ENCODE measurements at places on chromosomes 16 and 17.

DNA sequence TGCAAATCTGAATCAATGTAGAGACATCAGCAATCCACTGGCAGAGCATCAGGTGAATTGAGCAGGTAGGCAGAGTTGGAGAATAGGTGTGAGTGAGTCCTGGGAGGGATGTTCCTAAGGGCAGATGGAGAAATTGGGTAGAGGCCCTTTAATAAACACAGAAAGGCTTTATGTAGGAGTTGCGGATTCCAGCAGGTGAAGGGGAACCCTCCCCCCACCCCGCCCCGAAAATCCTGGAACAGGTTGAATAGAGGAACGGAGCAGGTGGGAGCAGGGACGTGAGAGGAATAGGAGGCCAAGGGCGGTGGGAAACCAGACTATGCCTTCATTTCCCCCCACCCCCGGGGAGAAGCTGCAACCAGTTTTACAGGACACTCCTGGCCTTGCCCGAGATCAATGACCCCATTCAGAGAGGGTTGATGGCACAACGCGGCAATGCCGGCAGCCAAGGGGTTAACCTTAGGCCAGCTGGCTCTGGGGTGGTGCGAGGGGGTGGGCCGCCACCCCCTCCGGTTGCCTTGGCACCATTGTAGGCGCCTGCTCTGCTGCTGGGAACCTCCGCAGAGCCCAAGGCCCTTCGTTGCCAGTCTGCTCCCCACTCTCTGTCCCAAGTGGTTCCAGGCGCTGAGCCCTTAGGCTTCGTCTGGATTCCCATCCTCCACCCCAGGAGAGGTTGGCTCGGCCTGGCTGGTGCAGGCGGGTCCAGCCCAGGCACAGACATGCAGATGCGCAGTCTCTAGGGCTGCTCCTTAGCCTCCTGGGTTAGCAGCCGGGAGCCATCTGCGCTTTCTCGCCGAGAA is 814 bp upstream of the RUNDC3A start:
- DNase-seq, result no peak

GRCh38 chr16:27618606-27619327 is 68.8 kb downstream of the KATNIP start:
- DNase-seq, result no peak

GRCh38 chr16:85199880-85200279 is 87.6 kb upstream of the CIBAR2 start:
- DNase-seq, result no peak

- no peak for DNase-seq
Measured at GRCh38 chr17:10033449-10033848, 128.4 kb upstream of the RCVRN start.

DNA sequence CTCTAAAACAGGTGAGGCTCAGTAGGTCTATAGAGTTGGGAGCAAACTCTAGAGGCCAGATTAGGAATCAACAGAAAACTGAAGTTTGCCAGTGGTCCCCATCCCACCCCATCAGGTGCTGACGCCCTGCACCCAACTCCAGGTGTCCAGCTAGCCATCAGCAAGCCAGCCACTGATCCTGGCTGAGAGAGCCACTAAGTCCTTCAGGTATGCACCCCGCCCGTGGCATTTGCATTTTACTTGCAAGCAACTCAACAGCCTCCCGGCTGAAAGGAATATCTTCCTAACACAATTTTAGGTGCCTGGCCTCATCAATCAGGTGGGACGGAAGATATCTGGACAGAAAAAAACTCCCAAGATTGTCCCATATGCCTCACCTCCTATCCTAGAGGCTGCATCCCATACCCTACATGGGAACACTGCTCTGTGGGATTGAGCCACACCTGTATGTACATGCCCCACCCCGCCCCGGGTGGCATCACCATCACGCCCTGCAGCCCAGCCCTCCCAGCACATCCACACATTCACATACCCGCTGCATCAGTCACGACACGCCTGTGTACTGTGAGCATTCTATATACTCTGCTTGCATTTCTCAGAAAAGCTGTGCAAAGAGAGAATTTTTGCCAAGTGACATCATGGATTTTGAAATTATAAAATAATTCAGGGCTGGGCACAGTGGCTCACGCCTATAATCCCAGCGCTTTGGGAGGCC is 8.3 kb downstream of the OTOP3 start:
- DNase-seq, result no peak

- peak; percentile 78 for DNase-seq
Measured at GRCh38 chr17:6910987-6911603, 79.6 kb upstream of the TEKT1 start.

DNA sequence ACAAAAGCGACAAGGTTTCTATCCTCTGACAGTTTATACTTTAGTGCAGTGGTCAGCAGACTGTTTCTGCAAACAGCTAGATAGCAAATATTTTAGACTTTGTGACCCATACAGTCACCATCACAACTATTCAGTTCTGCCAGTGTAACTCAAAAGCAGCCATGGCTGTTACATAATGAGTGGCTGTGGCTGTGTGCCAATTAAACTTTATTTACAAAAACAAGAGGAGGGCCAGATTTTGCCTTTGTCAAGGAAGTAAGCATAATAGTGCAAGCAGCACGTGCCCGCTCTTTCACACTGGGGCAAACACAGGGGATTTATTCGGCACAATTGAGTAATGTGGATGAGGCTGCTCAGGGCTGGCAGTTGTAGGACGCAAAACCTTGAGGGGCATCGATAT is 551.5 kb downstream of the MAF start:
- no peak for DNase-seq

DNA sequence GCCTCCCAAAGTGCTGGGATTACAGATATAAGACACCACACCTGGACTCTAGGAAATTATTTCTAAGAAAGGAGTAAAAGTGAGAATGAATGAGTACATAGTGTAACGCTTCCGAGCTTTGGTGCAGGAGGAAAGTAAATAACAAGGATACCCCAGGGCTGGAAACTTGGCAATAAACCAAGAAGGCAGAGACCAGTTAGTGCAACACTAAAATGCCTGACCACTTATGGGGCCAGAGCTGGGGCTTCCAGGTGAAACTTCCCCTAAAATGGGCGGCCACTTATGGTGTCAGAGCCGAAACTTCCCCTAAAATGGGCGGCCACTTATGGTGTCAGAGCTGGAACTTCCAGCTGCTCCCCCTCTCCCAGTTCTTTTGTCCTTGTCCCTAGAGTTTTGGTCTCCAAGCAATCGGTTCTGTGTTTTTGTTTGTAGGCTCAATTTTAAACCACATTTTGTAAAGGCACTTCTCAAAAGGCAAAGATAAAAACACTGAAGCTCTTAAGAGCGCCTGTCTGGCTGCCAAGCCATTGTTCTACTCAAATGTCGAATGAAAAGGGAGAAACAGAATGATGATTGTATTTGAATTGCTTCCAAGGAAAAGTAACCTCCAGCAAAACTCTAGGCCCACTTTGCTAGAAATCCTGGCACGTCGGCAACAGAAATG is 63.9 kb downstream of the NXN start:
- DNase-seq, result peak; percentile 81

- DNase-seq, result no peak
Measured at GRCh38 chr17:8610558-8610957, 20.0 kb downstream of the MYH10 start.

- peak; percentile 80 for DNase-seq
Measured at GRCh38 chr17:3798273-3799180, 2.5 kb downstream of the ITGAE start.

GRCh38 chr17:79570653-79571052 is 40.2 kb downstream of the RBFOX3 start:
- DNase-seq, result no peak

DNA sequence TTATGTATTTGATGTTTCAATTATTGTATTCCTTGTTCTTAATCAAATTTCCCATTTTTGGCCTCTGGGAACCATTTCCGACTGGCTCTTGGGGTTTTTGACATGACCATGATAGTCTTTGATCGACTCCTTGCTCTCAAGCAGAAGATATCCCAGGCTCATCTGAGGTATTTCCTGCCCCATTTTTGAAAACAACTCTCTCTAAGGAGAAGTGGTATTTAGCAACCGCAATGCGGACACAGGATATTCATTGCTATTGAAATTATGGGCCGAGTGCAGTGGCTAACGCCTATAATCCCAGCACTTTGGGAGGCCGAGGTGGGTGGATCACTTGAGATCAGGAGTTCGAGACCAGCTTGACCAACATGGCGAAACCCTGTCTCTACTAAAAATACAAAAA is 5.5 kb downstream of the TANGO6 start:
- no peak for DNase-seq

- DNase-seq, result no peak
Measured at GRCh38 chr16:4175849-4176248, 59.6 kb upstream of the ADCY9 start.

DNA sequence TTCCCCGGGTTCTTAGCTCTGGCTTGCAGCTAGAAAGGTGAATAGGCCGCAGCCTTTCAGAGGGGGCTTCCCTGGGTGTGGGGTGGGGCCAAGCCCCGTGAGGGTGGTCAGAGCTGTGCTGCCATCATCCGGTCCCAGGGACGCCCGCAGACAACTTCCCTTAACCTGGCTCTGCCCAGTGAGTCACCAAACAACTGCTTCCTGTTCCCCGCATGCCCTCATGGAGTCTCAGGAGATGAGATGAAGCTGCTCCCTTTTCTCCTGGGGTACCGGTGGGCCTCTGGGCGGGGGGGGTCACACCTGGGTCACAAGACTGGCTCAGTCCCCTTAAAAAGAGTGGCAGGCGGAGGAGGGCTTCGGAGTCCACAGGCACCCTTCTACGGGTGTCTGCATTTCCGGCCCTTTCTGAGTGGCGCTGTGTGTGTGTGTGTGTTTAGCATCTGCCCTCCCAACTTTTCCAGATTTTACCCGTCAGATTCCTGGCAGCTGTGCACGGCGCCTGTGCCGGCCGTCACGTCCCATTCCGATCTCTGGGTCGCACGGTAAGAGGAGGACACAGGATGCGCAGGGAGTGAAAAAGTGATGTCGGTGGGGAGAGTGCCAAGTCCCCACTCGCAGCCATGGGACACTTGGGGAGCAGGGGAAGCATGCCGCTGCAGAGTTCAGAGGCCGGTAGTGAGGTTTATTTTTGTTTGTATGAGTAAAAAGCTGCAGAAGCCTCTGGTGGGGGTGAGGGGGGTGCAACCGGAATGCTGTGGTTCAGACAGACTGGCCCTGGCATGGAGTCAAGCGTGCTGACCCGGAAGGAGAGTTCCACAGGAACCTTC is 16.8 kb downstream of the HIC1 start:
- DNase-seq, result no peak

DNA sequence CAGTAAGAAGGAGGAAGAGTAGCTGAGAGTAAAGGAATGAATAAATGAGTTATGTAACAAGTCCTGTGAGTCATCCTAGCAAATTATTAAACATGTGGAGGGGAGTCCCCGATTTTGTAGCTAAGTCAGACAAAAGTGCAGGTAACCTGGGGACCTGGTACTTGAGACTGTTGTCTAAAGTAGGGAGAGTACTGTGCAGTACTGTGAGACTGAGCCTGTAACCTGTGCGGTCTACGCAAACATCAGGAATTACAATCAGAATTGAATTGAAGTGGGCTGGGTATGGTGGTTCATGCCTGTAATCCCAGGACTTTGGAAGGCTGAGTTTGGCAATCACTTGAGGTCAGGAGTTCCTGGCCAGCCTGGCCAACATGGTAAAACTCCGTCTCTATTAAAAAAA is 35.7 kb downstream of the IKZF3 start:
- DNase-seq, result no peak

DNA sequence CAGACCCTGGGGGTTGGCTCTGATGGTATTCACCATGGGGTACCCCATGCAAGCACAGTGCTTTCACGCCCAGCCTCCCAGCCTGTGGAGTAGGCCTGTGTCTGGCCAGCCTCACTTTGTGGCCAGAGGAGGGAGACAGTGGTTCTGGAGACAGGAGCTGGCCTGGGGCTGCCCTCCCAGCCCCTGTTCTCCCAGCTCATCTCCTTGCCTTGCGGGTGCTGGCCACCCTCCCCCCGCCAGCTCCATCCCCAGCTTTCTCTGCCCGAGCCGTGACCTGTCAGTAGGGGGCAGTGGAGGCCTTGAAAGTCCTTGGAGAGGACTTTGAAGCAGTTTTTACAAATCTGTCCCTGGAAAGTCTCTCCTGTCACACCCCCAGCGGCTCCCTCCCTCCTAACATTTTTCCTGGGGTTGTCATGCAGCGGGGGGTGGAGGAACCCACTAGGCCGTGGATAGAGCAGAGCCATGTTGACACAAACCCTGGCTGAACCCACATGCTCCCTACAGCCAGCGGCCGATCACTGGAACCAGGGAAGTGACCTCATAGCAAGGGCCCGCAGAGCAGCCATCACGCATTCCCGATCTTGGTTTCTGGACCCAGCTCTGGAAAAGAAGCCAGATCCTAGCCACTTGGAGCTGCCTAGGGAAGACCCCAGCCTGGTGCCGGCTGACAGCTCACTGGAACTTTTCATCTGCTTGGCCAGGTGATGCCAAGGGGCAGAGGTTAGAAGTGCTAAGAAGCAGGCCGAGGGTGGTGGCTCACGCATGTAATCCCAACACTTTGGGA is 289.4 kb downstream of the SEC14L1 start:
- DNase-seq, result peak; percentile 82

DNA sequence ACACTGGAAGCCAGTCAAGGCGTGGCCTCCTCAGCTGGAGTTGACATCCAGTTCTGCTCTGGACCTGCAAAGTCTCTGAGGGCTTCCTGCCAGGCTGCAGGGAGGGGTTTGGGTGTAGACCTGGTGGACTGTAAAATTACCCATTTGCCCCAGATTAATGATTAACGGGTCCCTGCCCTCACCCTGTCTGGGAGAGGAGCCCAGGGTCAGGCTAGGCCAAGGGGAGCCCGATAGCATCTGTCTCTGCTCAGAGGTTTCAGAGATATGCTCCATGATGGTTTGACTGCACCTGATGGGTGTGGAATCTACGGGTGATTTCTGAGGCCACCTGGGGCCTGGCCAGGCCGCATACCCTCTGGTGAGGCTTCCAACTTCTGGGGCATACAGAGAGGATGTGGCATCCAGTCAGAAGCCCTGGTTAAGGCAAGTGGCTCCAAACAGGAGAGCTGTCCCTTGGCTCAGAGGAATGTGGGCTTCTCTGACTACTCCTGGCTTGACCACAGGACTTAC is 11.2 kb downstream of the PPY start:
- no peak for DNase-seq

- no peak for DNase-seq
Measured at GRCh38 chr16:13733561-13733960, 186.4 kb upstream of the ERCC4 start.

GRCh38 chr17:82239926-82240505 is 11.2 kb downstream of the SLC16A3 start:
- no peak for DNase-seq

GRCh38 chr17:28180449-28180848 is 138.0 kb downstream of the NLK start:
- peak; percentile 20 for DNase-seq

GRCh38 chr16:84511831-84512230 is 7.4 kb upstream of the MEAK7 start:
- DNase-seq, result no peak

- peak; percentile 94 for DNase-seq
Measured at GRCh38 chr17:50148226-50149090, 2.0 kb downstream of the PPP1R9B start.

- DNase-seq, result no peak
Measured at GRCh38 chr16:7624871-7625766, 292.5 kb downstream of the RBFOX1 start.

- no peak for DNase-seq
Measured at GRCh38 chr17:33929181-33929724, 325.8 kb upstream of the CCL2 start.
